Vagina (tissue), 2 donors: ENCODE measurements at places on chromosomes 16 and 17.

- peak; percentile 27 for DNase-seq
Measured at GRCh38 chr16:47970291-47970931, 185.4 kb downstream of the ABCC12 start.

DNA sequence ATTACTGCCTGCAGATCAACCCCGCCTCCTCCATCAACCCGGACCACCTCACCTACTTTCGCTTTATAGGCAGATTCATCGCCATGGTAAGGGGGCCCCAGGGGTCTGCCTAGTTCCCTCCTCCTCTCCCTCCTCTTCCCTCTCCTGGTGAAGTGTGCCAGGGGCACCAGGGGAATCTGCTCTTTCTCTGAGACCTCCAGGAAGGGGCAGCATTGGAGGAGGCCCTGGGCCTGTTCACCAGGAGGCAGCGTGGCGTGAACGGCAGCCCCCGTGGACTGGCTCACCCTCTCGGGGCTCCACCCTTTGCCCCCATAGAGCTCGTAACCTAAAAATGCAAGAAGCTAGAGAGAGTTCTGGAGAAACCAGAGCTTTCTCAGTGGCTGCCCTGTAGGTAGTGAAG lies 17.1 kb upstream of the CLEC18A start:
- no peak for DNase-seq

- no peak for DNase-seq
Measured at GRCh38 chr17:18323007-18323406, 7.9 kb downstream of the SMCR8 start.

GRCh38 chr17:35548978-35549377 lies 11.5 kb upstream of the SLFN12L start:
- DNase-seq, result no peak

DNA sequence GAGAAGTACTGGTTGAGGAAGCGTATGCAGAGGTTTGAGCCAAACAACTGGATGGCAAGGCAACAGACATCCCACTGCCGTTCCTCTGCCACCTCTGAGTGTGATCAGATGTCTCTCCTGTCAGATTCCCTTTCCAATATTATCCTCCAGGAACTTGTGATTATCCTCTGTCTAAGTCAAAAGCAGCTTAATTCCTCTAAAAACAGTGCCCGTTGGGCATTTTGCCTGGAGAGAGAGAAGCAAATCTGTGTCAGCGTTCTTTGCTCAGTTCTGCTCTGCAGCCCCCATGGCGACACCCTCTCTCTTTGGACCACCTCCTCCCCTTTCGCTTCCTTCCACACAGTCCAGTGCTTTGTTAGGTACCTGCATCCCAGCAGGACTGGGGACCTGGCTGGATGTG lies 56.1 kb upstream of the TBX2 start:
- DNase-seq, result no peak

GRCh38 chr17:45310380-45311324 lies 6.2 kb downstream of the MAP3K14 start:
- DNase-seq, result no peak

GRCh38 chr16:22077700-22078313 lies 14.5 kb upstream of the VWA3A start:
- DNase-seq, result no peak

DNA sequence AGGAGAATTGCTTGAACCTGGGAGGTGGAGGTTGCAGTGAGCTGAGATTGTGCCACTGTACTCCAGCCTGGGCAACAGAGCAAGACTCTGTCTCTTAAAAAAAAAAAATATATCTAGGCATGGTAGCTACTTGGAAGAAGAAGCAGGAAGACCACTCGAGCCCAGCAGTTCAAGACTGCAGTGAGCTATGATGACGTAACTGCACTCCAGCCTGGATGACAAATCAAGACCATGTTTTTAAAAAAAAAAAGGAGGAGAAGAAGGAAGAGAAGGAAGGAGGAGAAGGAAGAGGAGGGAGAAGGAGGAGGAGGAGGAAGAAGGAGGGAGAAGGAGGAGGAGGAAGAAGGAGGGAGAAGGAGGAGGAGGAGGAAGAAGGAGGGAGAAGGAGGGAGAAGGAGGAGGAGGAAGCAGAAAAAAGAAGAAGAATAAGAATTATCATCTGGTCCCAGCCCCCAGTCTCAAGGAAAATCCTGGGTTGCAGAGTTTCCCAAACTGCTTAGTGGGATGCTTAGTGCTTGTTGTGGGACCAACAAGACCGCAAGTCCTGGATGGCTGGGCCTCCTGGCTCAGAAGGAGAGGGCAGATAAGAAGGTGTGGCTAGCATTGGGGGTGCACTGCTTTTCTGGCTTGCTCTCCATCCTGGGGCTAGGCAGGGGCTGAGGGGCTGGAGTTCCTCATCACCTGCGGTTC lies 3.7 kb upstream of the DRC7 start:
- peak; percentile 34 for DNase-seq
